ENCODE measurements at places on chromosomes 12 and 14. TPM values are rescaled to one million over a fixed set of nuclear protein-coding genes. Genes with fewer than 3 reads are reported as not detected.
A peak's percentile ranks its signal among the peaks of the same experiment; 100 is the strongest.

DNA sequence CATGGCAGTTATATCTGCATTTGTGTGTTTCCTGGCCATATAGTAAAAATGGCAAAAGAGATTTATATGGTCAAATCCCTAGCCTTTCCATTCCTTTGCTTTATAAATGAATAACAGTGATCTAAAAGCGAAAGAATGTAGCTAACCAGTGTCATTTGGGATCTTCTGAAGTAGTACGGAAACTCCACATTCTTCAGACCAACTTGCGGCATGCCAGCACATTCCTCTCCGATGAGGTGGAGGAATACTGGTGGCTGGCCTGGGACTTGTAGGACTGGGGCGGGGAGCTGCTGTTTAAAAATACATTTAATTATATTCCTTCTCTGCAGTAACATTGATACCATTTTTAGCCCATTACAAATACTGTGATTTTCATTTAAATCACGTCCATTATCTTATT, 85.3 kb downstream of the SAMD4A start:
- peak overlapping the region; percentile 45 for H3K4me3 ChIP-seq
- H3K27ac ChIP-seq = peak overlapping the region; percentile 73
- peaks cover 50% of the 10 kb centered on the region for H3K4me1 ChIP-seq
- no peak for DNase-seq

DNA sequence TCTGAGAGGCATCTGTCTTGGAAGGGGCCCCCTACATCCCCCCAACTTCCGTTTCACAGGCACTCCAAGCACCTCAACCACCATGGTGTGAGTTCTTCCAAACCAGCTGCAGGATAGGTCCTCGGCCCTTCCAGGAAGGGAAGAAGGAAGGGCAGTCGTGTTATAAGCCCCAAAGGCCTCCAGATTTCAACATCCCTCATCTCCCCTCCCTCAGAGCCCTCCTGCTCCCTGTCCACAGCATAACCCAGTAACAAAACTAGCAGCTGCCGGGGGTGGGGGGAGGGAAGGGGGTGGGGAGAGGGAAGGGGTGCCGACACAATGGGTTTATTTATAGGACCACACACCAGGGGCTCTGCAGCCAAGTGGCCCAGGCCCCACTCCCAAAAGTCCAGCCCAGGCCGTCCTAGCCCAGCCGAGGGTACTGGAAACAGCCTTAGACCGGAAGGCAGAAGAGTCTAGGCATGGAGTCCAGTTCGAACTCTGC, 18.3 kb downstream of the NCKAP5L start:
- no peak for DNase-seq
- no peak overlapping the region for H3K4me3 ChIP-seq
- no peak overlapping the region for H3K27ac ChIP-seq
- no peaks in the 10 kb centered on the region for H3K4me1 ChIP-seq

DNA sequence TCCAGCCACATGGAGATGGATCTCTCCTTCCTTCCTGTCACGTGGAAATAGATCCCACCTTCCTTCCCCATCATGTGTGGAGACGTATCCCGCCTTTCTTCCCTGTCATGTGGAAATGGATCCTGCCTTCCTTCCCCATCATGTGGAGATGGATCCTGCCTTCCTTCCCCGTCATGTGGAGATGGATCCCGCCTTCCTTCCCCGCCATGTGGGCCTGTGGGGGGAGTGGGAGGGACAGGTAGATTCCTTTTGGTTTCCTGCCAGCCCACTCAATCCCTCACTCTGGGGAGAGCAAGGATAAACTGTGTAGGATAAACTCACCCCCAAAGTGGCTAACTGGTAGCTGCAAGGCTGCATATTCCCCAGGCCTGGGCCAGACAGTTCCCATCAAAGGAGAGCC, 31.7 kb upstream of the TDRD9 start:
- H3K27me3 ChIP-seq = no peaks in the 10 kb centered on the region
- no peak overlapping the region for H3K27ac ChIP-seq
- no peaks in the 10 kb centered on the region for H3K36me3 ChIP-seq
- peak; percentile 32 for DNase-seq

GRCh38 chr12:16417058-16417457, 69.6 kb downstream of the MGST1 start:
- no peaks in the 10 kb centered on the region for H3K27me3 ChIP-seq
- no peak overlapping the region for H3K4me3 ChIP-seq
- no peak for DNase-seq
- no peaks in the 10 kb centered on the region for H3K4me1 ChIP-seq

DNA sequence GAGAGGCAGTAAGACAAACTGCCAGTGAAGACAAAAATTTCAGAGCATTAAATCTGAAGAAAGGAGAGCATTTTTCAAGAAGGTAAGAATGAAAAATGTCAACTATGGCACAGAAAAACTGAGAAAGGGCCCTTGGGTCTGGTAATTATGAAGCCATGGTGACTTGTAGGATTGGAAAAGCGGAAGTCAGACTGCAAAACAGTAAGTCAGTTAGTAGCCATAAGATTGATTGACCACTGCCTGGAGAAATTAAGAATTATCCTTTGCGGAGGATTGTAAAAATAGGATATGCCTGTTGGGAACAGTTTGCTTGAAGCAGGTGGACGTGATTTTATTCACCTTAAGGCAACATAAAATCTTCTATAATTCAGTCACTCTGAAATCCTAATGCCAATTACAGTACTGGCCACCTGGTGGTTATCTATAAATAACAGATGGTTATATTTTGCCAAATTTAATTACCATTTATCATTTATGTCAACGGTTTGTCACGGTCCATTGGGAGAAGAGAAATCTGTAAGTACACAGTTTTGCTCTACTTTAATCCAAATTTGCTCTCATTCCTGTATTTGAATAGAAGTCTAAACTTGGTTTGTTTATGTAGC, 127.1 kb upstream of the CNTN1 start:
- H3K27me3 ChIP-seq = no peaks in the 10 kb centered on the region
- H3K27ac ChIP-seq = peak overlapping the region; percentile 43
- no peaks in the 10 kb centered on the region for H3K4me1 ChIP-seq

- no peaks in the 10 kb centered on the region for H3K27me3 ChIP-seq
- no peak overlapping the region for H3K4me3 ChIP-seq
Measured at GRCh38 chr14:39212034-39212433, 21.7 kb upstream of the MIA2 start.

DNA sequence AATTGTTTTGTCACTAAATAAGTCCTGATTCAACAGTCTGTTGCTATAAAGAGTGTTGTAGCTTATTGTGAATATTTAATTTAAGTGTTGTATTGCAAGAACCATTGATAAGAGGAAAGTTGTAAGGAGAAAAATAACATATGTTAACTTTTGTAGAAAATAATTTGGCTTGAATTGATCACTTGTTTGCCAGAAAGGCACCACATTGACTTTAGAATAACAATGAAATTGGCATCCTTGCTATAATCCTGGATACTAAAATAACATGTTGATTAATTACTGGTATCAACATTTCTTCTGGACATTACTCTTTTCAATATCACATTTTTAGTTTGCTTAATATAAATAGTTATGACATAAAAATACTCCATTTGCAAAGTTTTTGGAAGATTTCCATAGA, 159.0 kb downstream of the MGAT4C start:
- no peaks in the 10 kb centered on the region for H3K36me3 ChIP-seq
- peaks cover 3% of the 10 kb centered on the region for H3K4me1 ChIP-seq

- no peaks in the 10 kb centered on the region for H3K36me3 ChIP-seq
- H3K27me3 ChIP-seq = no peaks in the 10 kb centered on the region
- H3K4me3 ChIP-seq = no peak overlapping the region
- H3K27ac ChIP-seq = no peak overlapping the region
- H3K4me1 ChIP-seq = no peaks in the 10 kb centered on the region
- DNase-seq = no peak
Measured at GRCh38 chr12:29599381-29599780, 101.9 kb upstream of the OVCH1 start.

DNA sequence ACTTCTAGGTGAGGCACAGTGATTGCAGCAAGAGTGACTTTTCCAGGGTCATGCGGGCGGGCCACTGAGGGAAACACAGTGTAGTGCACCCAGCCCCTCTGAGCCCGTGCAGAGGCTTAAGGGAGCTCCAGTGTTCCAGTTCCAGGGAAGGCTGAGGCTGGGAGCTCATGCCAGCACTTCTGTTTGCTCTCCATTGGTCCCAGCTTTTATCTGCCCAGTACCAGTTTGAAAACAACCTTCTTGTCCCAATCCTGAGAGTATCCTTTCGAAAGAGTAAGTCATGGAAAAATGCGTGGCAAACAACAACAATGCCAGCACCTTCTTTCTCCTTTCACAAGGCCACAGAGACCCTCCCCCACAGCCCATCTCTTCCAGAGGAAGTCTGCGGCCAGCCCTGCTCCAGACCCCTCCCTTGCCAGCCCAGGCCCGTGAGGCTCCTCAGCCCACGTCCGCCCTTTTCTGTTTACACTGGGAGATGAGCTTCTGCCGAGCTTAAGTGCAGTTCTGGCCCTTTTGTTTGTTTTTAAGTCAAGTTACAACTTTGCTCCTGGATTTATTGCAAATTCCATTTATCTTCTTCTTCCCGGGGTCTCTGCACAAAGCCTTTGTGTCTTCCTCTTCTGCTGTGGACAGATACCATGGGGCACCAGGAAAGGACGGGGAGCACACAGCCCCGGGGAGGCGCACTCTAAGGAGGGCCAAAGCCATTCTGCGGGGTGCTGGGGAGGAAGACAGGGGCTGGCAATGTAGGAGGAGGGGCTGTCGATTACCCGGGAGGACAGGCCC, 185.6 kb downstream of the ZFP36L1 start:
- no peaks in the 10 kb centered on the region for H3K36me3 ChIP-seq
- no peak overlapping the region for H3K4me3 ChIP-seq
- H3K27ac ChIP-seq = no peak overlapping the region
- H3K27me3 ChIP-seq = no peaks in the 10 kb centered on the region

DNA sequence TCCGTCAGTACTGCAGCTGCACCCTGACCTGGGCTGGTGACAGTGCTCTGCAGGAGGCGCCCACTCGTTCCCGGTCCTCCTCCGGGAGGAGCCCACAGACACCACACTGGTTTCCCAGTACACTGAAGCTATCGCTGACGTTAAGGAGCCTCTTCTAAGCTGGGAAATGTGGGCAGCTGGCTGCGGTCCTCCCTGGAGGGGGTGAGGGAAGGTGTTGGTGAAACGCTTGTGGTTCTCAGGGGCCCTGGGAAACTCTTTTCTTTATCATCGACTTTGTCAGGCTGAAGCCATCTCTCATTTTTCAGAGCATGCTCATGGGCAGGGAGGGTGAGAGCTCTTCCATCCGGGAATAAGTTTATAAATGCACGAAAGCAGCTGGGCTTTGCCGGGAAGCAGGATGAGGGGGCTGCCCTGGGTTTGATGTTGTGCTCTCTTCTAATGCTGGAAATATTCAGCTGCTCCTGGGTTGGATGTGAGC, 176.0 kb downstream of the CHST11 start:
- DNase-seq = no peak
- no peak overlapping the region for H3K27ac ChIP-seq
- no peaks in the 10 kb centered on the region for H3K36me3 ChIP-seq
- H3K27me3 ChIP-seq = no peaks in the 10 kb centered on the region

- H3K36me3 ChIP-seq = no peaks in the 10 kb centered on the region
- no peaks in the 10 kb centered on the region for H3K27me3 ChIP-seq
- H3K4me1 ChIP-seq = no peaks in the 10 kb centered on the region
- no peak overlapping the region for H3K27ac ChIP-seq
- no peak overlapping the region for H3K4me3 ChIP-seq
- no peak for DNase-seq
Measured at GRCh38 chr12:20272801-20273200, 95.5 kb upstream of the PDE3A start.

DNA sequence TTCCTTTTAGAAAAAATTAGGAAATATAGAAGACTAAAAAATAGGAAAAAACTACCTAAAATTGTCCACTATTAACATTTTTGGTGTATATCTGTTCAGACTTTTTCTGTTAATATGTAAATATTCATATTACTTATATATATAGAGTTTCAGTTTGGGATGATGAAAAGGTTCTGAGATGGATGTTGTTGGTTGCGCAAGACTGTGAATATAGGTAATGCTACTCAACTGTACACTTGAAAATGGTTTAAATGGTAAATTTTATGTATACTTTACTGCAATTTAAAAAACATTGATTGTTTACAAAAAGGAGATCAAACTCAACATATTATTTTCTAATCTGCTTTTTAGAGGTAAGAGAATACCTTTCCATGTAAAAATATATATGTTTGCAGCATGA, 200.9 kb downstream of the RAD51B start:
- H3K27me3 ChIP-seq = no peaks in the 10 kb centered on the region
- H3K4me3 ChIP-seq = no peak overlapping the region
- no peaks in the 10 kb centered on the region for H3K36me3 ChIP-seq
- DNase-seq = no peak
- no peak overlapping the region for H3K27ac ChIP-seq

DNA sequence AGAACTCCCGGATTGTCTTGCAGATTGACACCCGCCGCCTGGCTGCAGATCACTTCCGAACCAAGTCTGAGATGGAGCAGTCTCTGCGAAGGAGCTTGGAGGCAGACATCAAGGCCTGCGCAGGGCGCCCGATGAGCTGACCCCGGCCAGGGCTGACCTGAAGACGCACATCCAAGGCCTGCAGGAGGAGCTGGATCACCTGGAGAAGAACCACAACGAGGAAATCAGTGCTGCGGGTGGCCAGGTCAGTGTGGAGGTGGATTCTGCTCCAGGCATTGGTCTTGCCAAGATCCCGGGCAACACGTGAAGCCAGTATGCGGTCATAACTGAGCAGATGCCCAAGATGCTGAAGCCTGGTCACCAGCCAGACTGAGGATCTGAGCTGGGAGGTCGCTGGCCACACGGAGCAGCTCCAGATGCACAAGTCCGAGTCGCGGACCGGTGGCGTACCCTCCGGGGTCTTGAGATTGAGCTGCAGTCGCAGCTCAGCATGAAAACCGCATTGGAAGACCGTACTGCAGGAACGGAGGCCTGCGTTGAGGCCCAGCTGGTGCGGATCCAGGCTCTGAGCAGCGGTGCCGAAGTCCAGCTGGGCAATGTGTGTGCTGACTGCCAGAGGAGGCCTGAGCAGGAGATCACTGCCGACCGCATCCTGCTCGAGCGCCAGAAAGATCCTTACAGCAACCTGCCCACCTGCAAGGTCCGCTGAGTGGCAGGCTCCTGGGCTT, 12.4 kb upstream of the A2M start:
- H3K4me1 ChIP-seq = no peaks in the 10 kb centered on the region
- H3K4me3 ChIP-seq = no peak overlapping the region
- DNase-seq = no peak
- H3K36me3 ChIP-seq = no peaks in the 10 kb centered on the region
- no peak overlapping the region for H3K27ac ChIP-seq

- H3K27me3 ChIP-seq = no peaks in the 10 kb centered on the region
- H3K27ac ChIP-seq = no peak overlapping the region
- peak overlapping the region; percentile 97 for H3K4me3 ChIP-seq
- H3K4me1 ChIP-seq = peaks cover 26% of the 10 kb centered on the region
- H3K36me3 ChIP-seq = no peaks in the 10 kb centered on the region
Measured at GRCh38 chr14:20684662-20685456, 499 bp downstream of the RNASE4 start.

The CDH24 gene
- polyA plus RNA-seq = 36.7 TPM

The GUCY2C gene
- polyA plus RNA-seq = not detected

The CYP46A1 gene
- polyA plus RNA-seq = 0.30 TPM

The SIX4 gene
- 3.3 TPM for polyA plus RNA-seq

The SPTB gene
- 0.24 TPM for polyA plus RNA-seq

The ERG28 gene
- 17.0 TPM for polyA plus RNA-seq

The CLBA1 gene
- polyA plus RNA-seq = 18.5 TPM

The METTL17 gene
- polyA plus RNA-seq = 144 TPM

The LRIG3 gene
- polyA plus RNA-seq = 0.03 TPM

The ANO2 gene
- not detected for polyA plus RNA-seq

The RNASE2 gene
- polyA plus RNA-seq = not detected
